Activated naive CD4-positive, alpha-beta T cell treated with anti-CD3 and anti-CD28 coated beads for 36 hours (primary cell): ENCODE measurements at places on chromosomes 1 and 21.

- DNase-seq: no peak
Measured at GRCh38 chr1:160219062-160219929, 14.1 kb downstream of the PEA15 start.

DNA sequence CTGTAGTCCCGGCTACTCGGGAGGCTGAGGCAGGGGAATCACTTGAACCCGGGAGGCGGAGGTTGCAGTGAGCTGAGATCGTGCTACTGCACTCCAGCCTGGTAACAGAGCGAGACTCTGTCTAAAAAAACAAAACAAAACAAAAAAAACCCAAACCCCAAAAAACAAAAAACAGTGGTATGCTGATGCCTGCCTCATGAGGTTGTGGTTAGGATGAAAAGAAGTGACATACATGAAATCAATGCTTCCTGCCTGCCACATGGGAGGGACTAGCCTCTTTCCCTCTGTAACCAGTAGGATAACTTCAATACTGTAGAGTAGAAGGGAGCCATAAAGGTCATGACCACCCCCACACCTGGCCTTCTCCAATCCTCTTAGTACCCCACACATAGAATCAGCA, 55.2 kb downstream of the TENT5C start:
- DNase-seq: peak; percentile 61

- no peak for DNase-seq
Measured at GRCh38 chr1:41452704-41453290, 31.7 kb downstream of the EDN2 start.

DNA sequence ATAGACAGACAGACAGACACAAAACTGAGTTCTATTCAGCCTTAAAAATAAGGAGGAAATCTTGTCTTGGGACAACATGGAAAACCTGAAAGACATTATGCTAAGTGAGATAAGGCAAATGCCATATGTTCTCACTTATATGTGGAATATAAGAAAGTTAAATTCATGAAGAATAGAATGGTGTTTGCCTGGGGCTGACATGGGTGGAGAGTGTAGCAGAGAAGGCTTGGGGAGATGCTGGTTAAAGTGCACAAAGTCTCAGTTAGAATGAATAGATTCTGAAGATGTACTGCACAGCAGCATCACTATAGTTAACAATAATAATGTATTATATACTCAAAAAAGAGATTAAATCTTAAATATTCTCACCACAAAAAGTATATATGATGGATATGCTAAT, 355.5 kb downstream of the LRRIQ3 start:
- DNase-seq: no peak

DNA sequence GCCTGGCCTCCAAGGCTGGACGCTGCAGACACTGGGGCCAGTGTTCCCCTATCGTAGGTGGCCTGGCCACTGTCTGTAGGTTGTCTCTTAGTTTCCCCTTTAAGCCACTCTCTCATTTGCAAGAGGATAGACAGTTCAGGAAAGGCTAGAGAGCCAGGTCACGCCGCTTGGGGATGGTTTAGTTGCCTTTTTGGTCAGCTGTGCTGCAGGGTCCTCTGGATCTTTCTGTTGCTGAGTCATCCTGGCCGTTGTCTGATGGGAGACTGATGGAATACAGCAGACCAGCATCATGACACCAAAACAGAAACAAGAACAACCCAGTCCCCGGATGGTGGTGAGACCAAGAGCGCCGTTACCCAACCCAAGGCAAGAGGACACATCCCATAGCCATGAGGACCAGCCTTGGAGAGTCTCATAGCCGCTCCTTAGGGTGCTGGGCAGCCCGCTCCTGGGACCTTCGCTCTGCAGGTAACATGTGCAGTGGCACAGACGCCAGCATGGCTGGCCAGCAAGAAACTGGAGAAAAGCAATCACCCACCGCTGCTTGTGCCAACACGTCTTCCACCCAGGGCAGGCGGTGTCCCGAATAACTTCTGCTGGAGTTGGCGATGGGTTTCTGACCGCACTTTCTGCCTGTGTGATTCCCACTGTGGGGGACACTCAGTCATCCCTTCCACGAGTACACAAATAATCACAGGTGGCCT, 79.1 kb upstream of the COL6A1 start:
- no peak for DNase-seq

DNA sequence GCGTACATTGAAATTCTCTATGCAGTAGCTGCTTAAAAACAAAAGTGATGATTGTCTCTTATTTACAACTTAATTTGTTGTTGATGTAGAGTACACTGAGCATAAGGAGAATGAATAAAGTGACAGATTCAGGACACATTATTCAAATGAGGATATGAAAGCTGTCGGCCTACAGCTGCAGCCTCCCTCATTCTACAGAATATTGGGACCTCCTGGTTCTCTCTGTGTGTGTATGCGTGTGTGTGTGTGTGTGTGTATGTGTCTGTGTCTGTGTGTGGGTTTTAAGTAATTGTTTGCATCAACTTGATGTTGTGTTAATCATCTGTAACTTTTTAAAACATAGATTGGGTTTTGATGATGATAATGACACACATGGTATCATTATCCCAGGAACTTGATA, 17.9 kb downstream of the PROX1 start:
- no peak for DNase-seq

DNA sequence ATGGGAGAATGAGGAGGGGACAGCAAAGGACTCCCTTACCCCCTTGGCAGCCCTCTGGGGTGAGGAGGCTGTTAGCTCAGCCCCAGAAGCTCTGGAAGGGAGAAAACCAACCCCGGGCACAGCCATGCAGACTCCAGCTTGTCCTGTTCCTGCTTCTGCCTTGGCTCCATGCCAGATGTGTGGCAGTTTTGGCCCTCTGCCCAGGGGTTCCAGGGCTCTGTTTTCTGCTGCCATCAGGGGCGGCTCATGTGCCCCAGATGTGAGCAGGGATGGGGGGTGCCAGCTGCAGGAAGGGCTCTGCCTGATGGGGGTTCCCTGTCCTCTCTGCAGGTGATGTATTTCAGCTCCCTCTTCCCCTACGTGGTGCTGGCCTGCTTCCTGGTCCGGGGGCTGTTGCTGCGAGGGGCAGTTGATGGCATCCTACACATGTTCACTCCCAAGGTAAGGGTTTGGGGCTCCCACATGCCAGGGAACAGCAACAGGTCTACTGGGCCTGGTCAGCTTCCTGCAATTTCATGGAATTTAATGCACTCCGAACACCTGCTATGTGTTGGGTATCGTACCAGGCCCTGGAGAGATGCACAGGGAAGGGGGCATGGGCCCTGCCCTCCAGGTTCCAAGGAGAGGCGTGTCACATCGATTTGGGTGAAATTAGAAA, 26.1 kb downstream of the SLC6A17 start:
- DNase-seq: no peak

- DNase-seq: no peak
Measured at GRCh38 chr1:62396871-62397270, 40.0 kb upstream of the USP1 start.
